ENCODE measurements at places on chromosomes 4 and X.
A peak's percentile ranks its signal among the peaks of the same experiment; 100 is the strongest.

- DNase-seq = no peak
Observed at GRCh38 chr4:42341518-42342026, 55.7 kb upstream of the SHISA3 start.

GRCh38 chr4:77201343-77201742 lies 44.3 kb downstream of the CCNG2 start:
- peak; percentile 28 for DNase-seq

- peak; percentile 16 for DNase-seq
Observed at GRCh38 chr4:155745984-155746383, 12.8 kb upstream of the GUCY1B1 start.

GRCh38 chr4:138999666-139000065 lies 15.9 kb upstream of the NOCT start:
- no peak for DNase-seq

- no peak for DNase-seq
Observed at GRCh38 chrX:133444196-133444595, 28.9 kb upstream of the GPC4 start.

DNA sequence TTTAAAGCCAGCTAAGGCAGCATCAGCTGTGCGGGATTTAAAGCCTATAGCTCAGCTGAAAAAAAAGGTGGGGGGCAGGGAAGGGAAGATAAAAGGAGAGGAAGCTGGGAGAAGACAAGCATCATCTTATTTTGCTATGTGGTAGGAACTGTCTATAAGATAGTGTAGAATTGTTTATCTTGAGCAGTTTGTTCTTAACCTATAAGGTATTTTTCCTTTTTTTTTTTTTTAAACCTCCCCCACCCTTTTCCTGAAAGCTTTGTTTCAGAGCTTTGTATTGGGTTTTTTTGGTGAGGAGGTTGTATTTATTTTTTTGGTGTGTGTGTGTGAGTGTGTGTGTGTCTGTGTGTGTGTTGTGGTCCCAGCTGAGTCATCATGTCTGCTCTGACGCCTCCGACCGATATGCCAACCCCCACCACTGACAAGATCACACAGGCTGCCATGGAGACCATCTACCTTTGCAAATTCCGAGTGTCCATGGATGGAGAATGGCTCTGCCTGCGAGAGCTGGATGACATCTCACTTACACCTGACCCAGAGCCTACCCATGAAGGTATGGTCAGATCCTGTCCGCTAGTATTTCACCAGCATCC lies 531 bp downstream of the RUFY3 start:
- peak; percentile 73 for DNase-seq

GRCh38 chr4:7228734-7229133 lies 36.4 kb downstream of the SORCS2 start:
- DNase-seq = no peak

DNA sequence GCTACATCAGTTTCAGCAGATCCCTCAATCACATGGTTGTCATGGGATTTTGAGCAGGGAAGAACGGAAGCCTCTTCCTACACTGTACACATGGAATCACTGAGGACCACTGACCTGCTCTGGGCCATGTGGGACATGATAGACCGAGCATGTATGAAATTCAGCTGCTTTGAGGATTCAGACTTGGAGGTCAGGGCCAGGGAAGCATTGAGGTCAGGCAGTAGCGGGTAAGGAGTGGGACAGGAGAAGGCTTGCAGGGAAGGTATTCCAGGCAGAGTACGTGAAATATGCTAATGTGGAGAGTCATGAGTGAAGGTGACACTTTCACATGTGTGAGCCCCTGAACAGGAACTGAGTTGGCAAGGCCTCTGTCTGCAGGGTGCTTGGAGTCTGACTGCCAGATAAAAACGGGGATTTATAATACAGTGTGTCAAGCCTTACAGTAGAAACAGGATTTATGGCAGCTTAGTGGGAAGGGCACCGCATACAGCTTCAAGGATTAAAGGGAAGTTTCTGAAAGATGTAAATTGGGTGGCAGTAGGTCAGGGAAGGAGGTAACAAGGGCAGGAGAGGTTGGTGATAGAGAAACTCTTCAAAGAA lies 111.7 kb downstream of the STK32B start:
- DNase-seq = no peak

DNA sequence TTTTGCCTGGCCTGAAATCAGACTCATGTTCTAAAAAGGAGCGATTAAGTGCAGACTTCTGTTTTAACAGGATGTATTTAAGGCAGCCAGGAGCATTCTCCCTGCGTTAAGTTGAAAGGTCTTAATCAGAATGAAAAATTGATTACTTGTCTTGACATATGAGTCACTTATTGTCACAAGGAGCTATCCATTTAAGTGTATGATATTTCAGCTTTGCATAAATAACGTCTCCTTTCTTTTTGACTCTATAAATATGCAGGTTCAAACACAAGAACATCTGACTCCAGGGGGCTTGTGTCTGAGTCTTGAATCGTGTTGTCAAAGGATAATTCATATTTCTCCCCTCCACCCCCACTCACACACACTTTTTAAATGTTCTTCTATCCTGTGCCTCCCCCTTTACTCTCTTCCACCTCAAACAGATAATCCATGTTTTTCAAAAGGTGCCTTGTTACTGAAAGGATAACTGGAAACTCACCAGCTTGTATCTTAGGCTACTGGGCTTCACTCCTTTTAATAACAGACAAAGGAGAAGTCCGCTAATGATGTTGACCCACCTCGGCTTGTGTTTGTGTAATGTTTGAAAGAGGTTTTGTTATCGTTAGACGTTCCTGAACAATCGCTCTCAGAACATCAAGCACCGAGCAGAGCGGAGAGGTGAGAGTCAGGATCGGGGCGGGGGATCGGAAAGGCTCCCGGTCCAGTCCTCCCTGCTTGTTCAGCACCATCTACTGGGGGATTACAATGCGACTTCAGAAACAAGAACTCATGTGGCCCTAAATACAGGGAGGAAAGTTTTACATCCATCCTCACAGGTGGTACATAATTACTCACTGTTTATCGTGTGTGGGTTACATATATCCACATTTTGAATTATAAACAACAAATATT lies 107.5 kb upstream of the RPL34 start:
- peak; percentile 33 for DNase-seq

DNA sequence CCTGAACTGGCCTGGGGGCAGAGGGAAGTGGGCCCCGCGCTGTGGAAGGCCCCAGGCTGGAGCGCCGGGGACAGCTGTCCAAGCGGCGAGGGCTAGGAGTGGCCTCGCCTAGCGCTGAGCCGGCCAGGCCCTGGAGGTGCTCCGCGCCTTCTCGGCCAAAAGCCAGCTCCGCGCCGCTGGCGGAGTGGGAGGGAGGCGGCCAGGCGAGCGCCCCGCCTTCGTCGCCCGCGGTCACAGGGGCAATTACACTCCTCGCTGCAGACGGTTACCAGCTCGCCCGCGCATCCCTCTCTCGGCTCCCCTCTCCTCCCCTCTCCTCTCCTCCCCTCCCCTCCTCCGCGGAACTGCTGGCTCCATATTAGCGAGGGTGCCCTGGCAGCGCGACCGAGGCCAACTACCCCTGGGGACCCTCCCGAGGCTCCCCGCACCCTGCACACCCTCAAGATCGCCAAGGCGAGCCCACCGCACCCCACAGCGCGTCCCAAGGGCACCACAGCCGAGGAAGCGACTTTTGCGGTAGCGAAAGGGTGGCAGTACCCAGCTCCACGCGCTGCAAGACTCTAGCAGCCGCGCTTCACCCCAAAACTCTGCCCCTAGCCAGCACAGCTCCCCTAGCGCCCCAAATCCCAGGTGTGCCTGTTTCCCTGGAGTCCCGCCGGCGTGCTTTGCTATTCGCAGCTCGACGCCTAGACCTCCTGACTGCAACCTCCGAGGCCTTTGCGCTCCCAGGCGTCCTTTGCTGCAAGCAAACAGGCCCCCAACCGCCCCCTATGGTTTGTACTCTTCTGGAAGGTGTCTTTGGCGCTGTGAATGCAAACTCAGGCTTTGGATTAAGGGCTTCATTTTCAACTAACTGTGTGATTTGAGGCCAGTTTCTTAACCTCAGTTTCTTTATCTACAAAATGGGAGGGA lies 91.4 kb downstream of the BCOR start:
- DNase-seq = peak; percentile 16

DNA sequence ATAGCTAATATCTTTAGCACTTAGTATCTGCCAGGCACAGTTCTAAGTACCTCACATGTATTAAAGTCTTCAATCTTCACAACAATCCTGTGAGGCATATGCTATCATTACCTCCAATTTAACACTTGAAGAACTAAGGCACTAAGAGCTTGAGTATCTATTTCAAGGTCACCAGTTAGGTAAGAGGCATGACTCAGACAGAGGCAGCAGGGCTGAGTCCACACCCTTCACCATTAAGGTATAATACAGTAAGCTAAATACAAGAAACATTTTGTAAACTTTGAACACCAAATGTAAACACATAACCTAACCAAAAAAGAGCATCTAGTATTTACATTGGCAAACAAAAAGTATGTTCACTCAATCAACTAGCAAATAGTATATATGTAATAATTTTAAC lies 1410.9 kb downstream of the PCDH18 start:
- DNase-seq = no peak

- no peak for DNase-seq
Observed at GRCh38 chrX:39212456-39212855, 411.2 kb downstream of the MID1IP1 start.

DNA sequence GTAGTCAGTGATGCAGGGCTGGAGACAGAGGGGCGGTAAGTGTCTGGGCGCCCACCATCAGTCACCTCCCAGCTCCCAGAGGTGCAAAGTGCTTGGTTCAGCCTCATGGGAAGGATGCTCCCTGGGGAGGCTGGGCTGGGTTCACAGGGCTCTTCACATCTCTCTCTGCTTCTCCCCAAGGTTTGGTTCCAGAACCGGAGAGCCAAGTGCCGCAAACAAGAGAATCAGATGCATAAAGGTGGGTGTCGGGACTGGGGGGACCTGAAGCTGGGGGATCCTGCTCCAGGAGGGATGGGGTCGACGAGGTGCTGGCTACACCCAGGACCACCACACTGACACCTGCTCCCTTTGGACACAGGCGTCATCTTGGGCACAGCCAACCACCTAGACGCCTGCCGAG lies 10.1 kb downstream of the SHOX start:
- DNase-seq = peak; percentile 6

DNA sequence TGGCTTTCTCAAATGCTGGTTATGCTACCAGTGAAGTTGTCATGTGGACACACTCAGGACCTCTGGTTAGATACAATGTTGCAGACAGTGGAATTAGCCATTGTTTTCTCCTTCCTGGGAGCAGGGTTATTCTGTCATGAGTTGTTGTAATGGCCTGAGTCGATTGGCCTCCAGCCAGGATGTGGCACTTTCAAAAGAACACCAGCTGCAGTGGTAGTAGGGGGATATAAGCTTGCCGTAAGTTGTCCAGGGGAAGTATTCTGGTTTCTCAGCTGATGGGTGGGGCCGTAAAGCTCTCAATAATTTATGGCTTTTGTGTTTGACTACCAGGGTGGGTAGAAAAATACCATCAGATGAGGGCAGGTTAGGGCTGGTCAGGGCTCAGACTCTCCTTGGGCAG lies 697.5 kb upstream of the GNPDA2 start:
- no peak for DNase-seq

- DNase-seq = no peak
Observed at GRCh38 chrX:124238268-124238667, 94.2 kb upstream of the TEX13D start.

DNA sequence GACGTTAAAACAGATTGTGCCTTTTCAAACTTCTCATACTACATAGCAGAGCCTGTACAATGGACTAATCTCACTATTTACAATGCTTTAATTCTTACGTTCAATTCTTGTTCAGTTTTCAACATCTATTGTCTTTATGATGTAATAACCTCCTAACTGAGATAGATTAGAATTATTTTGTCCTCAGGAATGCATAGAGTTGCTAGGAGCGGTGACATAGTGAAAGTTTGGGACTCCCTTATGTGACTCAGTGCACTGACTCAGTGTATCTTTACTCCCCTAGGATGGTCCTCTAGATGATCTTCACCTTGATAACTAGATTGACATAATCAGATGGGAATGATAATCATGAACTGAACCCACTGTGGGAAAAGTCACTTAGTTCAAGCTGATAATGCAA lies 151.5 kb downstream of the VEGFC start:
- DNase-seq = peak; percentile 70

DNA sequence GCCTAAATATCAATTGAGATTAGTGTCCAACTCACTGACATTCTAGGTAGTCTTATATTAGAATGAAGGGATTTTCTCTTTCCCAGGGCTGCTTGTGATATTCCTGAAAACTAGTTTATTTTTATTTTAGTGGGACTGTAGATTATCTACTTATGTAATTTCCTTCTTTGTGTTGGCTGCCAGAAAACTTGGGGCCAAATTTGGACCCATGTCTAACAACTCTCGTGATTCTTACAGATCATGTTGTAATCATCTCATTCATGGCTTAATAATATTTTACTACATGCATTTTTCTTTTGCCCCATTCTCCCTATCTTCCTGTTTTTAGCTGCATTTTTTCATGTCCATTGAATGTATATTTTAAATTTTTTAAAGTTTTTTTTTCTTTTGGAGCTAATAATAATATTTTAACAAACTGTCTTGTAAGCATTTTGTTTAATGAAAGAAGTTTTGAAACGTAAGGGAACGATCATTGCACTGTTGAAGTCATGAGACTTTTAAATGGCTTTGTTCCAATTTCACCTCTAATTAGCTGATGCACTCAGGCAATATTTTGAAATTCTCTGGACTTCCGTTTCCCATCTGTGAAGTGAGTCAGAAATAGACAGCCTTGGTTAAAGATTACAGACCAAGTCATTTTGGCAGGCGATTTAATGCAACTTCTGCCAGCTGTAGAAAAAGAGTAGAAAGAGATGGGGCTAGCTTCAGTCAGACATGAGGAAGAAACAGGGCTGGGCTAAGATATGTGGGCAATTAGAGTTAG lies 14.3 kb upstream of the TDO2 start:
- peak; percentile 82 for DNase-seq

GRCh38 chr4:108725457-108725856 lies 37.4 kb downstream of the ETNPPL start:
- DNase-seq = no peak

DNA sequence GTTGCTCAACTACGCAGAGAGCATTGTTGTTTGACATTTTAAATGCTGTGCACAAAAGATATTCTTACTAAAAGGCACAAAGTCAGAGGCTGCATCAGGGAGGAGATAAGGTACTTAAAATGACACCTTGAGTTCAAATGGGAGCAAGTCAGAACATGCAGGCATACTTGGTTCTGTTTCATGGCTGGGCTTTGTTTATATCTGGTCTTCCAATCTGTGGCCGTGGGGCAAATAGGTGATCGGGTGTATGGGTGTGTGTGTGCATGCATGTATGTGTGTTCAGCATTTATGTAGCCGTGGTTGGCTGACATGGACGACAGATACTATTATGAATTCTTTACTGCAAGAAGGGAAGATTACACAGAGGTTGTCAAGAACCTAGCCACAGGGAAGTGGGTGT lies 106.1 kb downstream of the RASL11B start:
- no peak for DNase-seq

GRCh38 chr4:112199041-112199440 lies 32.5 kb upstream of the AP1AR start:
- DNase-seq = no peak

DNA sequence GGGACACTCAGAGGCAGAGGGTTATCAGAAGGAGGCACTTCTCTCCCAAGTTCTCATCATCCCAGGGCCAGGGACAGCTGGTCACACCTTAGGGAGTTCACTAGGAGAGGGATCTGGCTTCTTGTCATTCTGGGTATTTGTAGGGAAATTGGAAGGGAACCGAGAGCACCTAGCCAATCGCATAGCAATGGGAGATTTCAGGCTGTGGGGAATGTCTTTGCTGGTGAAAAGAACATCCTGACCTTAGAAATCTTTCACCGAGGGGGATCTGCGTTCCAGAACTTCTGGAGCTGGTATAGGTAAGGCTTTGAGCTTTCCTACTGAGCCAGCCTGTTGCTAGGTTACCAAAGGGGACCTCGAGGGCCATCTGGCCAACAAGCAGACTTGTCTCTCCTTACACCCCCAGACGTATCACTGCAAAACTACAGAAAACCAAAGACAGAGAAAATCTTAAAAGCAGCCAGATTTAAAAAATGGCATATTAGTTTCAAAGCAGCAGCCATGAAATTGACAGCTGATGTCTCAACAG lies 6.8 kb downstream of the HTT-AS start:
- DNase-seq = no peak

Data from EH (cell line).